Glutamatergic neuron (in vitro differentiated cells): ENCODE measurements at places on chromosomes 3 and 15.

DNA sequence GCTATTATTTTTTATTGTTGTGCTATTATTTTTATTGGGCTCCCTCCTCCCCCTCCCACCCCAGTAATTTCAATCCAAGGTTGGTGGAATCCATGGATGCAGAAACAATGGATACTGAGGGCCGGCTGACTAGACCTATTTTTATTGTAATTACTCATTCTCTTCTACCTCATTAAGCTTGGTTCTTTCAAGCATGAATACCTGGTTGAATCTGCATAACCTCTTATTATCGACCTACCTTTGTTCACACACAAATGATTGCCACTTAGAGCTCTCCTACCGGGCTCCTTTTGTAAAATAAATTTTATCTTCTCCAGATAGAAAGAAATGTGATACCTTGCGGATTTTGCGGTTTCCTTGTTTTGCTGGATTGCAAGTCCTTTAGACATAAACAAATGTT, 31.6 kb downstream of the BTD start:
- no peak for DNase-seq

DNA sequence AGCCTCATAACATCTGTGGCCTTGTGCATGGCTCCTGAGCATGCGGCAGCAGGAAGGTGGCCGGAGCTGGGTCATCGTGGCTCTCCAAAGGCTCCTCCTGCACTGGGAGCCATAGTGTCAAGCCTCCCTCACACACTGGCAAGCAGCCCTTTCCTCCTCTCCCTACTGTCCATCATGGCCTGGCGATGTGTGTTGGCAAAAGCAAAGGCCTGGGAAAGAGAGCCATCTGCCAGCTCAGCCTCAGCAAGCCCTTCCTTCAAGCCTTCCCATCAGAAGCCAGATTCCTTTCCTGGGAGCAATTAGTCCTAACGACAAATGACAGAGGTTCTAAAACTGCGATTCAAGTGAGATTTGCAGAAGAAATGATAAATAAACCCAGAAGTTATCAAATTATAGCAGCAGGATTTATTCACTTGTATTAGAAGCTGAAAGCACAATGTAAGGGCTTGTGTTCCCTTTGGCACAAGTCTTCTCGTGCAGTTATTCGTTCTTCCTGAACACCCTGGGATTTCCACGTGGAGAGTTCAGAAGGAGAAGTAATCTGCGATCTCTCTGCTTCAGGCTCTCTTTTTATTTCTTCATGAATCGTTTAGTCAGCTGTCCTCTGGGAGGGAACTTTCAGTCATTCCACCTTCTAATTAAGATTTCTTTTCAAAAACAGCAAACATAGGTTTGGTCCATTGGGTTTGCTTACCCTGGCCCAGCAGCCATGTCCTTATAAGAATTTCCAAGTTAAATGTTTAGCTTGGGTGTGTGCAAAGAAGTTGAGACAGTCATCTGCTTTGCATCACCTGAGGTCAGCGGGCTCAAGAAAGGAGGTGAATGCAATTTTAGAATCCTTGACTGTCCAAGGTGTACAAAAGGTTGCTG, 110.3 kb upstream of the TMC3 start:
- no peak for DNase-seq

GRCh38 chr15:35107561-35107960, 22.5 kb upstream of the NANOGP8 start:
- DNase-seq = no peak

DNA sequence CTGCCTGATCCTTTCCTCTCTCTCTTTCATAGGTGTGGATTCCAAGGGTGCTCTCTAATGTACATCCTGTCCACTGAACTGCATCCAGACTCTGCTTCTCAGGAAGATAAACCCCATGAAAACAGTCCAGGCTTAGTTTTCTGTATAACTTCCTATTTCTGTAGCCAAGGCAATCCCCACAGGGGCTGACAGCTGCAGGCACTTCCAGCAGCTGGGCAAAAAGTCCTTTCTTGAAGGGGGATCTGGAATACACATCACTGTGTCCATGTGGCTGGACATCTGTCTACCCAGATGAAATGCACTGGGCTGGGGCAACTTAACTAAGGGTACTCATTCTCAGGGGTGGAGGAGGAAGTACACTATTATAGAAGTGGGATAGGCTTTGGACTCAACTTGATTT, 72.2 kb downstream of the NR1D2 start:
- DNase-seq = no peak

- no peak for DNase-seq
Measured at GRCh38 chr3:74403307-74403706, 211.2 kb downstream of the CNTN3 start.

- no peak for DNase-seq
Measured at GRCh38 chr3:192816351-192816750, 89.0 kb upstream of the FGF12 start.
